ENCODE measurements at places on chromosomes 11 and 22.

DNA sequence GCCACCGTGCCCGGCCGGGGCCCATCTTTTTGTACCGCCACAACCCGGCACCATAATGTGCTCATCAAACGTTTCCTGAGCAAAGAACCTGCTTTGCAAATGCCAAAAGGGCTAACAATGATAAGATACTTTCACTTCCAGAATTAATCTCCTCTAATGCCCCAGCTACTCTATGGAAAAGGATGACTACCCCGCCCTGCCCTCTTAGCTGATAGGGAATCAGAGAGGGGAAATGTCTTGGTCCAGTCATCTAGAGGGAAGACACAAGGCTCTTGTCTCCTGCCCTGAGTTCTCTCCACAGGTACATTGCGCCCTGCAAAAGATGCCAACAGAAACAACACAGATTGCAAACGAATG is 586 bp downstream of the TTLL1 start:
- no peak for DNase-seq

DNA sequence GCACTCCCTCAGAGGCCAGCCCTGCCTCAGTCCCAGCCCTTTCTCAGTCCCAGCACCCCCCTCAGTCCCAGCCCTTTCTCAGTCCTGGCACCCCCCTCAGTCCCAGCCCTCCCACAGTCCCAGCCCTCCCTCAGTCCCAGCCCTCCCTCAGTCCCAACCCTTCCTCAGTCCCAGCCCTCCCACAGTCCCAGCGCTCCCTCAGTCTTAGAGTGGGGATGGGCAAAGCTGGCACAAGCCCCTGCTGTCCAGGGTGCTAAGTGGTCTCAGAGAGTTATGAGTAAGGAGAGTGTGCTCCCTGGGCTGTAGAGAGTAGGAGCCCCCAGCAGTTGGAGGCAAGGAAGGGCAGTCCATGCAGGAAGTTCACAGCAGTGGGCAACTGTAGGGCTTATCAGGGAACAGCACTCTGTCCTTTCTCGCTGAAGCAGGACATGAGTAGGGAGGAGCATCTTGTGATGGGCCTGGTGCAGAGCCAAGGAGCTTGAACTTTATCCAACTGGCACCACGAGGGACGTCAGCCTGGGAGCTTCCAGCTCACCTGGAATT is 51.4 kb upstream of the CRYBB3 start:
- DNase-seq = no peak

DNA sequence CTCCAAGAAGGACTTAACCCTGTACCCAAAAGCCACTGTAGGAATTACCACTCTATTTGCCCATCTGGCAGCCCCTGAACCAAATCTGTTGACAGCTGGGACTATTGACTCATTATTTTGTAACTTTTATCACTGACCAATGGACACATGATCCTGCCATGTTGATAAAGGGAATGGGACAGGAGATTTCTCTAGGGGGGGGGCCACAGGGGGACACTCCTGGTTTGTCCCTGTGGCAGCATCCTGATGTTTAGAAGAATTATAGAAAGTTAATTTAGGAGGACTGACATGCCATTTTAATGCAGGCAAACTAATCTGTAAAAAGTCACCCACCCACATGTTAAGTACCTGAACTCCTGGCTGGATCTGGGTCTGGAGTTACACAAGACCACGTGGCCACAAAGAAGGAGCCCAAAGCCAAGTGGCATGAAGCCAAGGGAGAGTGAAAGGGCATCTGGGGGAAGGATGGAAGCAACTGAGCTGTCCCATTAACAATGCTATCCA is 558.1 kb downstream of the ETS1 start:
- DNase-seq = no peak

- DNase-seq = no peak
These were observed 22.5 kb downstream of the TRIM29 start for GRCh38 chr11:120115272-120116000.

DNA sequence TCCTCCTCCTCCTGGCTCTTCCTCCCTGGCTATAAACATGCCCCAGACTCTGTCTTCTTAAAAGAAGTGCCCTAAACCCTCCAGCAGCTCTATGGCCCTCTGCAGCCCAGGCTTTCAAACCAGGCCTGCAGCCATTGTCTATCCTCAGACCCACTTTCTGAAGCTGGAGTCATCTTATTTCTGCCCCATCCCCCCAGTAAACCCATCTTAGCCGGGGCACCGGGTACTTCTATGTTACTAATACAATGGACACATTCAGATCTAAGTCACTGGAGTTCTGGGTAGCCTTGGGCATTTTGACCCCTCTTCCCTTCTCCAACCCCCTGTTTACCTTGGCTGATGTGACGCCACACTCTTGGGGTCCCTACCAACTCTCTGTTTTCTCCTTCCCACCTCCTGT is 29.7 kb upstream of the CACNG2 start:
- no peak for DNase-seq

DNA sequence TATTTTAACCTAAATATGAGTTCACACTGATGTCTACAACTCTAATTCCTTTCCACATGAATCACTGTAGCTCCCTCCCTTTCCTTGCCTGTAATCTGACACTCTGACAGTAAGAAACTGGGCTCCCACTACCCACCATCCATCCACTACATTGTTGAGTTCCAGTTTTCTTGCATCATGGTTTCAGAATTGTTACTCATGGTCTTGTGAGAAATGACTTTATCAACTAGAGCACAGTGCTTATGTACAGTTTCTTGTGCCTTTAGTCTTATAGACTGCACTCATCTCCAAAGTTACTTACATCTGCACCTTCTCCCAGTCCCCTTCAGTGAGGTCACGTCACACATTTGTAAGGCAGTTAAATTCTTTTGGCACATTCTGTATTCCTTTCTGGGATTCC is 78.6 kb downstream of the RTL6 start:
- DNase-seq = no peak

GRCh38 chr11:574632-575312 is 1.5 kb upstream of the PHRF1 start:
- no peak for DNase-seq

GRCh38 chr11:26963764-26964163 is 30.1 kb upstream of the FIBIN start:
- no peak for DNase-seq

GRCh38 chr11:116581349-116581748 is 191.4 kb downstream of the BUD13 start:
- no peak for DNase-seq

- peak; percentile 59 for DNase-seq
These were observed 66.9 kb downstream of the RBFOX2 start for GRCh38 chr22:35961480-35962295.

DNA sequence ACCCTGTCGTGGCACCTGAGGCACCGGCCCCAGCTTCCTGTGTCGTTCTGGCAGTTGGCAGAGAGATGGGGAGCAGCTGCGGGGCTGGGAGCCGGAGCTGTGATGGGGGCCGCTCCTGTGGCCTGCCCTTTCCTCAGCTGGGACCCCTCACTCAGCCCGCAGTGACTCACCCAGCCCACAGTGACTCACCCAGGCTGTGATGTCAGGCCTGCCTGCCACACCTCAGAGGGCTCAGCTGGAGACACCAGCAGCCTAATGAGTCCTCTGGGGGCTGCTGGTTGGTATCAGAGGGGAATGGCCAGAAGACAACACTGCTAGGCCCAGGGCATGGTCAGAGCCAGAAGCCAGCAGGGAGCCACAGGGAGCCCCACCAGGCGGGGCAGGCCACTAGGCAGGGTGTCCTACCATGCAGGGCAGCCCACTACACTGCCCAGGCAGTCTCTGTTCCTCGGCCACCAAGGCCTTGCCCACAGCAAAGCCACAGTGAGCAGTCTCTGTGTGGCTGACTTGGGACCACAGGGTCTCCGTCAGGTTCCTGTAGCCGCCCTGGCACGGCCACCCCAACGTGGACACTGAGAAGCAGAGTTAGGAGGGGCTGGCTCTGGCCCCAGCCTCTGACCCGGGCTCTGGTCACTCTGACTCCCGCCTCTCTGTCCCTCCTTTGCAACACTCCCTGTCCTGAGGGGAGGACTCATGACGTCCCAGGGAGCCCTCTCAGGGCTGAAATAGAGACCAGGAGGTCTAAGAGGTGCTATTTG is 4.2 kb upstream of the FXYD2 start:
- DNase-seq = no peak

GRCh38 chr11:39247570-39248137 is 2211.8 kb downstream of the LRRC4C start:
- DNase-seq = no peak

DNA sequence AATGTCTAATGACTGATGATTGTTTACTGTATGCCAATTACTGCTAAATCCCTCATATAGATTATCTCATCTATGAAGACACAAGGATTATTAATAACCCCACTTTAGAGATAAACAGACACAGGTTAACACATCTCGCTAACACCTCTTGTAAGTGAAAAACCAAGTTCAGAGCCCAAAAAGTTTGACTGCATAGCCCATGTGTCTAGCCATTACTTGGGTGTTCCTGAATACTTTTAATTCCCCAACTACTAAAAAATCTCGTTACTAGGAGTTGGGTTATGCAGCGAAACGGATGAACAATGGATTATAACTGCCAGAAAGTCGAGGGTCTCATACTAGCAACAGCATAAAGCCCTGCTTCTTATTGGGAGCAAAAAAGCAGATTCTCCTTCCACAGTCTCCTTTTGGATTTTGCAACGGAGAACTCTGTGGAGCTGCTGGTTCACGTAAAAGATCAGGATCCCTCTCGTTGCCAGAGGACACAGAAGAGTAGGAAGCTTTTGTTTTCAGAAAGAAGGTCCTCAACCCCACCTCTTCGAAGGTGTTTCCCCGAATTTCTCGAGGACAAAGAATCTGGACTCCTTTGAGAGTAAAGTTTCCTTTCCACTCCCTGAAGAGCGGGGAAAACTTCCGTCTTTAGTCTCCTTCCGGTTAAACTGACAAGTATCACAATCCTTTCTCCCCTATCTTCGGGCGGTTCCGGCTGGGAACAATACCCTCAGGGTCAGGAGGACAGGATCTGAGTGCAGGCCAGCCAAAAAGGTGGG is 979 bp downstream of the ZBED5 start:
- no peak for DNase-seq

DNA sequence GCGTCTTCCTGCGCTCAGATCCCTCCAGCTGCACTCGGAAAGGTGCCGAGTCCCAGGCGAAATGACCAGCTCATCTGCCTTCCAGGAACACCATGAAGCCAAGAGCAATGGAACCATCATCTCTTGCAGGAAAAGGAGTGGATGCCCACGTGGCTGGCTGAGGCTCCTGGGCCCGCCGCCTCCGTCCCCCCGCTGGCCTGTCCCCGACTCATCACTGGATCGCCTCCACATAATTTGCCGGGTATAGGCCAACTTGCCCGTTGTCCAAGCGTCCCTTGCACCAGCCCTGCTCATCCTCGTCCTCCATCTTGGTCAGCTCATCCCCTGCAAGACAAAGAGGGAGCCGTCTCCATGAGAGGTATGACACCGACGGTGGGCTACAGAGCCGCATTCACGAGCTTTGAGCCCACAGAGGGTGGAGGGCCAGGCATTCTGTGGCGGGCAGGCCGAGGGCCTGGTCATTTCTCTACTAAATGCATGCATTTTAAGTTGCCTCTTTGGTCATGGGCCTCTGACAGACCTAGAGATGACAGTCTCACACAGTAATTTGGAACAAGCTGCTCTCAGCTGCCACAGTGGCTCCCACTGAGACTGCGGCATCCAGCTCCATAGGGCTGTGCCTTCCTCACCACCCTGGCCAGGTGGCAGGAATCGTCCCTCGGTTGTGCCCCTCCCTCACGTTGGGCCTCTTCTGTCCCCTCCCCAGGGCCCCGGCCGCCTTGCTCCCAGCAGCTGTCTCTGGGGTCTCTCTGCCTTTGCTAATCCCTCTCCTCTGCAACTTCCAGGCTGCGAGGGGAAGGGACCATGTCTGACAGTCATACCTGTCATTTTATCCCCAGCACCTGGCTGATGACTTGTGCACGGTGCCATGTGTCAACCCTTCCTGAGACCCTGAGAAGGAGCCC is 14.3 kb upstream of the ARFGAP3 start:
- no peak for DNase-seq

DNA sequence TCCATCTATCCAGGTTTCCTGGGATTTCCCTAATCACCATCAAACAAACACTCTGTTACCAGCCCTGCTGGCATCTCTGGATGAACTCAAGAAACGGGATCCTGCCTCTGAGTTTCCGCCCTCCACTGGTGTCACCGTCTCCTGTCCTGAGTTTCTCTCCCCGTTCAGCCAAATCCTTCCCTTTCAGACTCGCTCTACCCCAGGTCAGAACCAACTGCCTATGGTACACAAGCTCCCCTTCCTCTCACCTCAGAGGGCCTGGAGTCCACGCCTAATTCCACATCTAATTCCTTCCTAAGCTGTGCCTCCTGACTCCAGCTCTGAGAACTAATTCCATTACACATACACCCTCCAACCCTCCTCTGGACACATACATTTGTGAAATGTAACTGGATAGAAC is 96.1 kb downstream of the SHANK2 start:
- DNase-seq = no peak

GRCh38 chr11:87036756-87037449 is 831 bp upstream of the TMEM135 start:
- DNase-seq = peak; percentile 0

- DNase-seq = no peak
These were observed 3.1 kb downstream of the MAPK8IP2 start for GRCh38 chr22:50603511-50604255.

All from H1 (cell line).